Activated effector memory CD4-positive, alpha-beta T cell treated with anti-CD3 and anti-CD28 coated beads, Interleukin-2, amount 50 U/mL, for 16 hours (primary cell): ENCODE measurements at places on chromosomes 16 and 17.
A peak's percentile ranks its signal among the peaks of the same experiment; 100 is the strongest.

DNA sequence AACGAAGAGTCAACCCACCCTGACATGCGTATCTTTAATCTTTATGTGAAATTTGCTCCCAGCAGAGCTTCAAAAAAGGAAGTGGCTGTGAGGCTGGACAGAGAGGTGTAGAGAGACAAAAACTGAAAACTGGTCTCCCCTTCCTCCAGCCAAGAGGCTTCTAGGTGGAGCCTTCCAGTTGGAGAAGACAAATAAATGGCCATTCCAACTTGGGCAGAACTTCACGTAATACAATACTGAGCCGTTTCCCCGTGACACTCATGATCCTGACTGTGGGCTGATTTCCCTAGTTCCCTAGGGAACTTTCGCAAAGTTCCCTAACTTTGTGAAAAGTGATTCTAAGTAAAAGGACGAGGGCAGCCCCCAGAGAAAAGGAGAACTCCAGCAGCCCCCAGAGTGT lies 78.8 kb downstream of the ZFHX3 start:
- no peak for DNase-seq

DNA sequence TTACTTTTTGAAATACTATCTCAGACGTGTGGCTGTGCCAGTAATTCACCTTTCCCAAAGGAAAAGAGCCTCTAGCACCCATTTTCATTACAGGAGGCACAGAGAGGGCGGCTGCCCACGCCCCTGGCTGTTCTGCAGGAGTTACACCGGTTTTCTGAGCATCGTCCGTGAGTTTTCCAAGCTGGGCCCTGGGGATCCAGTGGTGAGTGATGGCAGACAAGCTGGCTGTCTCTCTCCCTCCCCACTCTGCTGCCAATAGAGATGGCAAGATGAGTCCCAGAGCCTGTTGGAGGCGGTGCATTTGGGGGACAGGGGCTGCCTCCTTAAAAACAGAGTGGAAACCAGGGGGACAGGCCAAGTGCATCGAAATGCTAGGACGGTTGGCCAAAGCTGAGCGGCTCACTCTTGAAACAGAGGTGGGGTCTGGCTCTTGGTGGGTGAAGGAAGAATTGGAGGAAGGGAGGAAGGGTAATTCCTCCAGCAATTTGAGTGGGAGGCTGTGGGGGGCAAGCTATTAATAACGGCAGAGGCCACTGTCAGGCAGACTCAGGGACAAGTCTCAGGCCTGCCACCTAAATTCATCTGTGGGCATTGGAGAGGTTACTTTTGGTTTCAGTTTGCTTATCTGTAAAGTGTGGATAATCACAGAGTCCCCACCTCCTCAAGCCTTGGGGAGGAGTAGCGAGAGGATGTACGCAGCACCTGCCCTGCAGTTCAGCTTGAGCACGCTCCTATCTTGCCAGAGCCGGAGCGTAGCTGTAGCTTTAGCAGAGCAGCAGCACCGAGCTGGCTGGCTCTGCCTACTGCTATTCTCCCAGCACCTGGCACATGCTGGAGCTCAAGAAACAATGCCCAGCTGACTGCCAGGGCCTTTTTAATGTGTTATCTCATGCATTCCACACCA lies 7.5 kb upstream of the NOS2 start:
- peak; percentile 84 for DNase-seq

GRCh38 chr16:88379694-88380040 lies 3.1 kb upstream of the ZNF469 start:
- no peak for DNase-seq

- DNase-seq, result no peak
These were observed 181.5 kb downstream of the ZNF423 start for GRCh38 chr16:49674351-49674851.

DNA sequence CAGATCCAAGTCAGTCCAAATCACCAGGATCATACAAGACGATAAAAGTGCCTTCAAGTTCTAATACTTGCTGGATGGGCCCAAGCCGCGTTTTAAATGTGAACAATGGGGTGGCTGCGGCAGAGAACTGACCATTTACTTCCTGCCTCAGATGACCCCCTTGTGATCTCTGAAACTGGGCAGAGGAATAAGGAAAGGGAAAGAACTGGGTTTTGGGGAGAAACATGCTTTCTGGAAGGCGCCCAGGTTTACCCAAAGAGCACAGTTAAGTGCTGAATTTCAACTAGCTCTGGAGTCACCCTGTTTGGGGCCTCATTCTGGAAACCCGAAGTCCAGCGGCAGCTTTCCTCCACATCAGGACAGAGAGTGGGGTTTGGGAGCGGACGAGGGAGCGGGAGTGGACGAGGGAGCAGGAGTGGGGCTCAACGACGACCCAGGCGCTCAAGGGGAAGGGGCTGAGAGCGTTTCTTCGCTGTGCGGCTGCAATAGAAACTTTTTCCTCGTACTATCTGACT lies 1.6 kb downstream of the FAM20A start:
- DNase-seq, result no peak

GRCh38 chr17:78558989-78559388 lies 18.2 kb downstream of the DNAH17 start:
- DNase-seq, result no peak

GRCh38 chr16:74249254-74249653 lies 47.4 kb upstream of the PSMD7 start:
- DNase-seq, result no peak

DNA sequence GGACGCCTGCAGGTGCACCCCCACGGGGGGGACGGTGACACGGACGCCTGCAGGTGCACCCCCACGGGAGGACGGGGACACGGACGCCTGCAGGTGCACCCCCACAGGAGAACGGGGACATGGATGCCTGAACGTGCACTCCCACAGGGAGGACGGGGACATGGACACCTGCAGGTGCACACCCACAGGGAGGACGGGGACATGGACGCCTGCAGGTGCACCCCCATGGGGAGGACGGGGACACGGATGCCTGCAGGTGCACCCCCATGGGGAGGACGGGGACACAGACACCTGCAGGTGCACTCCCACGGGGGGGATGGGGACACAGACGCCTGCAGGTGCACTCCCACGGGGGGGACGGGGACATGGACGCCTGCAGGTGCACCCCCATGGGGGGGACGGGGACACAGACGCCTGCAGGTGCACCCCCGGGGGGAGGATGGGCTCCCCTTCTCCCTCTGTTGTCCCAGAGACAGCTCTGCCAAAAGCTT lies 114.5 kb upstream of the METRNL start:
- DNase-seq, result peak; percentile 42

DNA sequence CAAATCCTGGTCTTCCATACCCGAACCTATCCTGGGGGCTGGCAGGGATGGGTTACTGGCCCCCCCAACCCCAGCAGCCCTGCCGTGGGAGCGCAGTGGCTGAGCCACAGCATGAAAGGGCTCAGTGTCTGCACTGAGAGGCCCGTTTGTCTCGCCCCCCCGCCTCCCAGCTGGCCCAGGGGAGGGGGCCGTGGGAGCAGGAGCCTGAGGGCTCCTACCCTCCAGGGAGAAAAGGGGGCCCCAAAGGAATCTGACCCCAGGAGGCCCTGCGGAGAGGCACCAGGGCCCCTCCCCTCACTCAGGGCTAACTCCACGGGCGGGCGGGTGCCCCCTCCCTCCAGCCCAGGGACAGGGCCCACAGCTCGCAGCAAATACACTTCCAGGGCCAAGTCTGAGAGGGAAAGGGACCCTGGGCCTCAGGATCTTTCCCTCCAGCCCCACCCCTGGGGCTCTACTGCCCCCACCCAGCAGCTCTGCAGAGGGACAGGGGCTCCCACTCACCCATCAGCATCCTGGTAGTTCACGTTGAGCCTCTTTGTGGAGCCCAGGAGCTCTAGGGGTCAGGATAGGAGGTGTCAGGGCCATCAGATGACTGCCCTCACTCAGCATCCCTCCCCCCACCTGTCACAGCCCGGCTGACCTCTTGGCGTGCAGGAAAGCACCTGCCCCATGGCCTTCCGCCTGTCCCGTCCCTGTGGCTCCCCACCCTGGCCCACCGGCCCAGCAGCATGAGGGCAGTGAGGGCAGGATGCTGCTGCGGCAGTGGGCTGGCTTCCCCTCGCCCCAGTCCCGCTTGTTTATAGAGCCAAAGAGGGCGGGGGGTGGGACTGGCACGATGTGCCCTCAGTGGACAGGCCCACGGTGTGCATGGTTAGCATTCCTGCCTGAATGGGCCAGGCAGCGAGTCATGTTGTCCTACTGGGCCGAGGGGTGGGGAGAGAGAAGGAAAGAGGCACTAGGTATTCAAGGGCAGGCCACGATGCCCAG lies 7.3 kb downstream of the CASKIN2 start:
- no peak for DNase-seq

DNA sequence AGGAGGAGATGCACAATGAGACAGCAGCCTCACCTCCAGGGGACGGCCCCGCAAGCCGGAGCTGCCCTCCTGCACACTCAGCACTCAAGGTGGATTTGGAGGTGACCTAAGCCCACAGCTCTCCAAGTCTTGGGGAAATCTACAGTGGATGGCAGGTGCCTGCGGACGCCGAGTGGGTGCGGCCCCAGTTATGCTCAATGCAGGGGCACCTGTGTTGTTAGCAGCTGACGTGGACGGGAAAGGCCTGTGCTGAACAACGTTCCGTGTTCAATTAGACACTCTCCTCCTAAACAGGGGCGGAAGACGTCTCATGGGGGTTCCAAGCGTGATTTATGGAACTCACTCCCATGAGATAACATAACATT lies 22.0 kb upstream of the METRNL start:
- DNase-seq, result peak; percentile 42

DNA sequence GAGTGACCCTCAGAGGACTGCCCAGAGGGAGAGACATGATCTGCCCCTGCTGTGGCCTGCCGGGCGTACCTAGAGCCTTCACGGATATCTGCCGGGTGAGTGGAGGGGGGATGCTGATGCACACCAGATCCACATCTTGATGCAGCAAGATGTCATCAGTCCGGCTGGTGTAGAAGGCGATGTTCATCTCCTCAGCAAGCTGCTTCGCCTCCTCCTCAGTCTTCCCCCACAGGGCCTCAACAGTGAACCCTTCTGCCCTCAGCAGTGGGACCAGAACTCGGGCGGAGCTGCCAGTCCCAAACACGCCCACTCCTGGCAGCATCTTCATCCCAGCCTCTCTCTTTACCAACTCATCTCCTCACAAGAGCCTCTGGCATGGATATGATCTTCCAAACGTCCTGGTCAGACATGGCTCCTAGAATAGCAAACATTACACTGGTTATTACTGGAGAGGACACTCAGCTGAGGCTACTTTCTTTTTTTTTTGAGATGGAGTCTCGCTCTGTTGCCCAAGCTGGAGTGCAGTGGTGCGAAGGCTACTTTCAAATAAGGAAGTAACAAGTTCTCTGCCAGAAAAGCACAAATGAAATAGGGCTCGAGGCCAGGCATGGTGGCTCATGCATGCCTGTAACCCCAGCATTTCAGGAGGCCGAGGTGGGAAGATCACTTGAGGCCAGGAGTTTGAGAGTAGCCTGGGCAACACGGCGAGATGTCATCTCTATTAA lies 18.9 kb downstream of the C16orf86 start:
- DNase-seq, result no peak

DNA sequence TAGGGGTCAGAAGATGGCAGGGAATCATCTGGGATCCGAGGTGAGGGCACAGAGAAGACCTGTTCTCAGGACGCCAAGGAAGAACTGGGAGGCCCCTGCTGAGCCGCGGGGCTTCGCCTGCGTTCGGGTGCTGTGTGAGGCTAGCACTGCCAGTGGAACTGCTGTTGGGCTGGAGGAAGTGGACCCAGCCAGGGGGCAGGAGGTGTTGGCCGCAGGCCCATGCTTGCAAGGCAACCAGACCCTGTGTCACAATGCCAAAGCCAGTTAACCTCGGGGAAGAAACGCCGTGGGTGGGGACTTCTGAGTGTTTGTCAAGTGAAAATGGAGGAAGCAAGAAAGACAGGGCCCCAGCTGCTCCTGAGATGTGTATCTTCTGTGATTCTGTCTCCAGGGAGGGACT lies 185.5 kb downstream of the LGALS9B start:
- no peak for DNase-seq

DNA sequence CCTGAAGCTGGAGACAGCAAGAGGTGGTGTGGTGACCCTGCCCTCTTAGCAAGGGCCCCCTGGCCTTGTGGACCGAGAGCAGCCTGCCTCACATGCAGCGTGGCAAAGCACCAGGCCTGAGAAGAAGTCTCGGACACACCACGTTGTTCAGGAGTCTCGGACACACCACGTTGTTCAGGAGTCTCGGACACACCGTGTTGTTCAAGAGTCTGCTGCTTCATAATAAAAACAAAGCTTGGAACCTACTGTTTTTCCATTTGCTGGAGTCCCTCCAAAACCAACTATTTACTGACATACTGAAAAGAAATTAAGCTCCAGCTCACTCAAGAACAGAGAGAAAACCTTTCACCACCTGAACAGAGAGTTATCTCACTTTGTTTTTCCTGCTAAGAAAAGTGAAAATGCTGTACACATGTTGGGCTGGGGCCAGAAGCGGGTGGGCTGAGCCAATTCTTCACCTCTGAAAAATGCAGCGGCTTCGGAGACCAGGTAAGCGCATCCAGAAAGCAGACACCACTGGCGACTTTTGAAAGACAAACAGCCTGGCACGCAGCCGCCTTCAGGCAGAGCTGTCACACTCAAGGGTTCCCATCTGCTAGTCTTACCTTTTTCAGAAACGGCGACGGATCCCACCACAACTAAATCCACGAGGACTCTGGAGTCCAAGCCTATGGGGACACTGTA lies 8.9 kb downstream of the MTHFSD start:
- DNase-seq, result no peak

- DNase-seq, result no peak
These were observed 291.7 kb downstream of the CEP112 start for GRCh38 chr17:65900216-65900615.

DNA sequence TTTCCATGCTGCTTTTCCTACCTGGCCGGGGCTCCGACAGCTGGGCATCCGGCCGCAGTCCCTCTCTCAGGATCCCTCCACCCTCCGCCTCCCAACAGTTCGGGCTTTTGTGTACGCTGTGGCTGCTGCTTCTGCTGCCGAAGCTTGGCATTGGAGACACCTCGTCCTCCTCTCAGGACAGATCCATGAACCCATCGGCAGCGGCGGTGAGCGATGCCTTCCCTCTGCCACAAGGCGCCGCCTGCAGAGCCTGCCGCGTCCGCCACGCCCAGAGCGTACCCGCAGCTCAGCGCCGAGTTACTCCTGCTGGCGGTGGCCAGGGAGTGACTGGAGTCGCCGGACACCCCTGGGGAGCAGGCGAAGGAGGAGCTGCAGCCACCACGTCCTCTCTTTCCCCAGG lies 2032.8 kb downstream of the TP53TG3F start:
- no peak for DNase-seq

GRCh38 chr16:84844559-84845495 lies 25.0 kb downstream of the CRISPLD2 start:
- no peak for DNase-seq

- DNase-seq, result peak; percentile 81
These were observed 51.5 kb upstream of the MGAT5B start for GRCh38 chr17:76816590-76817135.

DNA sequence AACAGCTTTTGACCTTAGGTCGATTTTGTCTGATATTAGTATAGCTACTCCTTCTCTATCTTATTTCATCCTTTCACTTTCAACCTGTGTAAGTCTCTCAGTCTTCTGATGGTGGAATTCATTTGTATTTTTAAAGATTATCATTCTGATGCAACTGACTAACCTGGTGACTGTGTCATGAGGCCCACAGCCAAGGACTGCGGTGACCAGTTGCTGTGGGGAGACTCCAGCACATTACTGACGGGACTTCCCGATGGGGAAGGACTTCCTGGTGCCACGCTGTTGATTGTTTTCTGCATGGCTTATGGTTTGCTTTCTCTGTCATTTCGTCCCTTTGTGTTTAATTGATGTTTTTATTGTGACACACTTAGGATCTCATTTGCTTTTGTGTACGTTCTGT lies 34.2 kb downstream of the RMI2 start:
- peak; percentile 84 for DNase-seq
